ENCODE measurements at places on chromosomes 16 and 17.

DNA sequence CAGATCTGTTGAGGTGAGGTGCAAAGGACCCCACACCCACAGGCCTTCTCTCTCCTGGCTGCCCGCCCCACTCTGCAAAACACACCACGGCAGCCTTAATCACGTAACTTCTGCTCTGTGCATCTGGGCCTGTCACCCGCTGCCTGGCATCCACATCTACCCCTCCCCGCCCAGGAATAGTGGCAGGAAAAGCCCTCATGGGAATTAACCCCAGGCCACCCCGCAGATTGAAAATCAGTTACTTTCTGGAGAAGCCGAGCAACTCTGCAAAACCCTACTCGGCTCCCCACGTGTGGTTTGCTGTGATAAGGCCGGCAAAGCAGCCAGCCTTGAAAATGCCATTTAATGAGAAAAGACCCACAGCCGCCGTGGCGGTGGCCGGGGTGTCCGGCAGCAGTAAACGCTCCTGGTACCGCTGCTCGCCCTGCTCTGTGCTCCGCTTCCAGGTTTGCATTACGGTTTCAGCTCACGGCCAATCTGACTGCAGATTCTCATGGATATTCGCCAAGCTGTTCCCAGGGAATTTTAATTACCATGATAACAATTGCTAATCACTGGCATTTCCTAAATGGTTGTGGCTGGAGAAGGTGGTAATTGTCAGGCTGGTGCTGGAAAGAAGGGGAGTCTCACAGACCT, 78.0 kb upstream of the DOC2B start:
- DNase-seq: no peak

DNA sequence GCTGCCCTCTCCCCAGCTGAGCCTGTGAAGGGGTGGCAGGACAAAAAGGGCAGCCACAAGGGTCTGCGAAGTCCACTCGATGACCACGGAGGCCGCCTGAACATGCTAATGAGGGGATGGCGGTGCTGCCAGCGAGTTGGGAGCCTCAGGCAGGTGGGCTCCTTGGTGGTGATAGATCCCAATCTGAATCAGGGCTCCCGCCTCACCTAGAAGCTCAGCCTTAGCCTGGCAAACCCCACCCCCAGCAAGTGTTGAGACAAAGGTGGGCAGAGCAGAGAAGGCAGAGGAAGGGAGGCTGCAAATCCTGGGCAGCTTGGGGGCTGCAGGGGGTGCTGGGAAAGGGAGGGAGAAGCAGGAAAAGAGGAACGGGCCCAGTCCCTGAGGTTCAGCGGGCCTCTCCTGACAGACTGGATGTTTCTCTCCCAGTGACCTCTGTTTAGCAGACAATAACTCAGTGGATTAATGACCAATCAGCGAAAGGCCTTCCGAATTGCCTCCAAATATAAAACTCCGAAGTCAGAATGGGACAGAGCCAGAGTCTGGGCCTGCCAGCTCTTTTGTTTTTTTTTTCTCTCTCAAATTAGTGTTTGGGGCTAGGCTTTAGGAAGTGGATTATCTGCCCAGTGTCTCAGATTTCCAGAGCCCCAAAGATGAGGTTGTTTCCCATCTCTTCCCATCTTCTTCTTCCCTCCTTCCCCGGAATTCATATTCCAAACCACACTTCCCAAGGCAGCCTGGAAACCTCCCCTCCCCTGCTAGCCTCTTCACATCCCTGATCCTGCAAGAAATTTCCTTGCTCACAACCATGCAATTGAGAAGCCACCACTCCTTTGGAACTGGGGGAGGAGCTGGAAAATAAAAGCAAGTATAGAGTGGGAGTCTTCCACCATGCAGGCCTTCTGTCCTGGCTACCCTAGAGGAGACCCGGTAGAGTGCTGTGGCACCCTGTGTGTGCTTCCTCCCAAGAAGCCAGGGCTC, 15.2 kb upstream of the HOXB2 start:
- DNase-seq: no peak

DNA sequence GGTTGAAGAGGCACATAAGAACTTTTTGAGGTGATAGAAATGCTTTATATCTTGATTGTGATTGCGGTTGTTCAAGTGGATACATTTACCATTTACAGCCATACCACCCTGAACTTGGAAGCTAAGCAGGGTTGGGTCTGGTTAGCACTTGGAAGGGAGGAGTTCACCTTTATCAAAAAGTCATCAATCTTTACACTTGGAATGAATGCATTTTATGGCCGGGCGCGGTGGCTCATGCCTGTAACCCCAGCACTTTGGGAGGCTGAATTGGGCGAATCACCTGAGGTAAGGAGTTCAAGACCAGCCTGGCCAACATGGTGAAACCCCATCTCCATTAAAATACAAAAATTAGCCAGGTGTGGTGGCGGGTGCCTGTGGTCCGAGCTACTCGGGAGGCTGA, 9.5 kb upstream of the GJD3 start:
- no peak for DNase-seq

- no peak for DNase-seq
These were observed 29.9 kb downstream of the PIEZO1 start for GRCh38 chr16:88754912-88755744.

GRCh38 chr17:55895112-55895759, 144.4 kb downstream of the PCTP start:
- no peak for DNase-seq
